ENCODE measurements at places on chromosomes 7 and 10.

DNA sequence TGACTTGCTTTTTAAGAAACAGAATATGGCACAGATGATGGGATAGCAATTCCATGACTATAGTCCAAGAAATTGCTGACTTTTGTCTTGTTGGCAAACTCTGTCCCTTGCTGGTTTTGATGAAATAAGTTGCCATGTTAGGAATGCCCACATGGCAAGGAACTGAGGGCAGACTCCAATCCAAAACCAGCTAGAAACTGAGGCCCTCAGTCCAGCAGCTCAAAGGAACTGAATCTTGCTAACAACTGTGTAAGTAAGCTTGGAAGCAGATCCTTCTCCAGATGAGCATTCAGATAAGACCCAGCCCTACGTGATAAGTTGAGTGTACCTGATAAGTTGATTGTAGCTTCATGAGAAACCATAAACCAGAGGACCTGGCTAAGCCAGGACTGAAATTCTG lies 64.3 kb upstream of the BMPER start:
- DNase-seq: no peak

GRCh38 chr7:82091126-82091684 lies 321.4 kb upstream of the HGF start:
- DNase-seq: no peak

- DNase-seq: no peak
These were observed 205.6 kb downstream of the AUTS2 start for GRCh38 chr7:69803699-69804516.

GRCh38 chr7:110224643-110225042 lies 866.3 kb upstream of the LRRN3 start:
- no peak for DNase-seq

DNA sequence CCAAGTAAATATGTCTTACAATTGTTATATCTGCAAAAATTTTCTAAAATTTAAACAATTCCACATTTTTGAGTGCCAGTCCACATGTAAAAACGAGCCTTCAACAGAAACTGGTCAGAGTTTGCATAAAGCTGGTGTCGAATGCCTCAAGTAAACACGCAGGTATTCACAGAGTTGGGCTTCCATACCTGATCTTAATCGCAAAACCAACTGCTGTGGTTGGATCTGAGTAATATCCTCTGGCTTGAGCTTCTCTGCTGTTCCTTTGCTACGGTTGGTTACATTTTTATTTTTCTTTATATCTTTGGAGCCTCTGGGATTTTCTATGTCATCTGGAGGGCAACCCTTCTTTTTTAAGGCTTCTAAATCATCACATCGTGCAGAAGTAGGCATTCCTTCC lies 28.4 kb downstream of the ITGB1 start:
- DNase-seq: no peak

- no peak for DNase-seq
These were observed 177.4 kb upstream of the PRR15 start for GRCh38 chr7:29386196-29386765.

GRCh38 chr7:96562458-96562857 lies 147.2 kb downstream of the SEM1 start:
- no peak for DNase-seq

DNA sequence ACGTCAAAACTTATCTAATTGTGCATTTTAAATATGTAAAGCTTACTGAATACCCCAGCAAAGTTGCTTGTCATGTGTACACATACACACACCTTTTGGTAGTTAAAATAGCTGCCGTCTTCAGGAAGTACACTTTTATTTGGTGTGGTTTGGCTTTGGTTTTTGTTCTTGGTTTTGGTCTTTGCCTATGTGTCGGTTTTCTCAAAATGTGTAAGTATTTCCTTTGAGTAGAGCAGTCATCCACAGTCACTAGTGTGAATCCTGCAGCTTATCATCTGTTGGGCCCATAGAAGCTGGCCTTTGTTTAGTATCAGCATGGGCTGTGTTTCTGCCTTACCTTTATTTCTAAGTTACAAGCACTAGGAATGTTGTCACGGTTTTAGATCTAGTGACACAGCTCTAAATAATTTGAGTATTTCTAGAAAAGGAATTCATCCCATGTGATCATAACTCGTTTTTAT lies 35.3 kb downstream of the NET1 start:
- no peak for DNase-seq

GRCh38 chr10:4215963-4216575 lies 431.1 kb upstream of the KLF6 start:
- no peak for DNase-seq

GRCh38 chr7:80145780-80146422 lies 11.3 kb downstream of the GNAI1 start:
- no peak for DNase-seq

DNA sequence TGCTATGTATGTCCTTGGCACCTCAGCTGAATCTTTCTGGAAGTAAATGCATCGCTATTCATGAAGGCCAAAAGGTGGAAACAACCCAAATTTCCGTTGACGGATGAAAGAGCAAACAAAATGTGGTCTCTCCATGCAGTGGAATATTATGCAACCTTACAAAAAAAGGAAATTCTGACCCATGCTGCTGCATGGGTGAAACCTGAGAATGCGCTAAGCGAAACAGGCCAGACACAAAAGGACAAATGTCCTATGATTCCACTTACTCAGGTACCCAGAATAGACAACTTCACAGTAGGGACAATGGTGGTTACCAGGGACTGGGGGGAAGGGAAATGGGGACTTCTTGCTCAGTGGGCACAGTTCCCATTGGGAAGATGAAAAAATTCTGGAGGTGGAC lies 158.8 kb downstream of the CAMK1D start:
- no peak for DNase-seq

DNA sequence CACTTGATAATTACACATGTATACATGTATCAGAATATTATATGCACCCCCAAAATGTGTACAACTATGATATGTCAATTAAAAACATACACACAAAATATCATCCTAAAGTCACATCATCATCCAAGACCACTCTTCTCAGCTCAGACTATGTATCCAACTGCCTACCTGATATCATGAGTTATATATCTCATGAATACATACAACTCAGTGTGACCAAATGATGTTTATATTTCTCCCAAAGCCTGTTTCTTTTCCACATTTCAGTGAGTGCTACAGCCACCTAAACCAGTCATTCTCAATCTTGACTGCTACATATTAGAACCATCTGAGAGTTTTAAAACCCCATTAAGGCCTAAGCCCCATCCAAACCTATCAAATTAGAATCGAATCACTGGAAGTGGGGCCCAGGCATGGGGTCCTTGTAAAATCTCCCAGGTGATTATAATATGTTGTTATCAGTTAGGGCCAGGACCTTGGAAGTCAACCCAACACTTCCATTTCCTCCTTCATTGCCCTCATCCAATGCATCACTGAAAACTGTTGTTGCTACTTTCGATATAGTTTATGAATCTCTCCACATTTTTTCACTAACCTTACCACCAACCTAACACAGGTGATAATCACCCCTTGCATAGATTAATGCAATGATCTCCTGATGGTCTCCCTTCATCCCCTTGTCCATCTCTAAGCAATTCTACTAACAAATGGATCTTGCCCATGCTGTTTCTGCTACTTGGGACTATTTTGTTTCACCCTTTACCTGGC lies 53.8 kb upstream of the ITGB8 start:
- no peak for DNase-seq

- no peak for DNase-seq
These were observed 314.8 kb downstream of the DNAJB6 start for GRCh38 chr7:157651366-157652160.

DNA sequence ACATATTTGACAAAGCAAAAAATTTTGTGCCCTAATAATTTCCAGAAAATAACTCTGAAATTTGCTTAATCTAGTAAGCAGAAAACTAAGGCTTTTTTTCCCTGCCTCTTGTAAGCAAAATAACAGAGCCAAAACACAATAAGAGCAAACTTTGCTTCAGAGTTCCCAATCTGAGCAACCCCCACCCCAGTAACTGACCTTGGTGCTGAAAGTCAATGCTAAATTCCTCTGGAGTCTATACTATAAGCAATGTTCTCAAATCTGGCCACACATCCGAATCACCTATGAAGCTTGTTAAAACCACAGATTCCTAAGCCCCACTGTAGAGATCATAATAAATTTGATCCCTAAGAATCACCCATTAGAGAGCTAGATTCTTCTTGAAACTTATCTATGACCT lies 150.5 kb downstream of the ELAPOR2 start:
- DNase-seq: no peak

DNA sequence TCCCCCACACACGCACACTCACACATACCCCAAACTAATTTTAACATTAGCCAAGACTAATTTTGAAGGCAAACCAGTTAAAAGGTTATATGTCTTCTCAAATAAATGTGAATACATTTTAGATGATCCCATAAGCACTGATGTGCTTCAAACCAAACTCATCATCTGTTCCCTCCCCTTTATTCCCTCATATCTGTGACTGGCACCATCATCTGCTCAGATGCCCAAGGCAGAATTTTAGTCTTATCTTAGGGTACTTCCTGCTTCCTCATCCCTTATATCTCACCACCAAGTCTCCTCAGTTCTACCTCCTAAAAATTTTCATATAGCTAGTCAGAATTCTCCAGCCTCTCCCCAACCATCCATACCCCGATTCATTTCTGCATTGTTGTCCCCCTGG lies 80.4 kb downstream of the UPF2 start:
- DNase-seq: no peak

DNA sequence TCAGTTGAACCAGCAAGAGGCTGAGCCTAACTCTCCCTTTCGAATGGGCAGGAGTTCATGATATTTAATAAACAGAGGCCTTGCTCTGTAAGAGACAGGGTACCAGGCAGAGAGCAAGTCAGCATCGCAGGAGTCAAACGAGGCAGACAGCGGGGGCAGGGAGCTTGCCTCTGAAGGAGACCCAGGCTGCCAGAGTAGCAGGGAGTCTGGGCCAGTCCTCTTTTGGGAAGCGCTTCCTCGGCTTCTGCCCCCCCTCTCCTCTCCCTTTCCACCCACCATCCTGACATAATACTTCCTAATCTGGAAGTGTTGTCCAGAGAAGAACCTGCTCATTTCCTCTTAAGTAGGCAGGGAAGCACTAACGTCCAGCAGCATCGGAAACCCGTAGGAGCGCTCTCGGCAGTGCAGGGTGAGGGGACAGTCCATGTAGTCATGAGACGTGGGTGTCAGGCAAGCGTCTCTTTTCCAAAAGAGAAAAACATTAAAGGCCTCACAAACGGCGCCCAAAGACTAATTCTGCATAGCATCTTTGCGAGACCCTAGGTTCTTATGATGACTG lies 171.1 kb downstream of the EGFR start:
- DNase-seq: no peak

GRCh38 chr10:48976196-48976595 lies 36.6 kb upstream of the LRRC18 start:
- DNase-seq: no peak

DNA sequence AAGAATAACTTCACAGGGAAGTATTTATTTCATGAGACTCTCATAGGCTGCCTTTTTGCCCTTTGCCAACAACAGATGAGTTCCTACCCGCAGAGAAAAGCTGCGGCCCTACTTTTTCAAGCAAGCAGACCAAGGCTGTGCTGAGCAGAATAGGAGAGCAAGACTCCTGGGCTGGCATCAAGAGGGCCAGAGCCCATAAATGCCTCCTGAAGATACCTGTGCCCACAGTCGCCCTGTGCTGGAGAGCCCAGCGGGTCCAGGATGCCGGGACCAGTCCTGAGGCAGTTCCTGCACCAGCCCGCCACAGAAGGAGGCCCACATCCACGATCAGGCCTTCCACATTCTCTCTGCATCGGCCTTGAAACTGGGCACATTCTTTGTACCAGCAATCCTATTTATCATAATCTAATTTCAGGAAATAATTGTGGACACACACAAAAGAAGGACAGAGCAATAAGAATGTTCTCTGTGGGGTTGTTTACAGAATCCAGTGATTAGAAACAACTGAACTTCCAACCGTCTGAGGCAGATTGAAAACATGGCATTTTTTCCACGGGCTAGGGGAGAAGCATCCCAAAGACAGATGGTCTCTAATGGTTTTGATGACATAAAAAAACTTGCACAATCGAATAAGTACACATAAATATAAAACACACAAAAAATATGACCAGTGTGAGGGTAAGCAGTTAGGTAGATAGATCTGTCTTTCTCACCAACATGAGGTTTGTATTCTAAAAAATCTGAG lies 95.6 kb downstream of the CPXM2 start:
- no peak for DNase-seq

- no peak for DNase-seq
These were observed 108.1 kb upstream of the CARD11 start for GRCh38 chr7:3151784-3152183.

DNA sequence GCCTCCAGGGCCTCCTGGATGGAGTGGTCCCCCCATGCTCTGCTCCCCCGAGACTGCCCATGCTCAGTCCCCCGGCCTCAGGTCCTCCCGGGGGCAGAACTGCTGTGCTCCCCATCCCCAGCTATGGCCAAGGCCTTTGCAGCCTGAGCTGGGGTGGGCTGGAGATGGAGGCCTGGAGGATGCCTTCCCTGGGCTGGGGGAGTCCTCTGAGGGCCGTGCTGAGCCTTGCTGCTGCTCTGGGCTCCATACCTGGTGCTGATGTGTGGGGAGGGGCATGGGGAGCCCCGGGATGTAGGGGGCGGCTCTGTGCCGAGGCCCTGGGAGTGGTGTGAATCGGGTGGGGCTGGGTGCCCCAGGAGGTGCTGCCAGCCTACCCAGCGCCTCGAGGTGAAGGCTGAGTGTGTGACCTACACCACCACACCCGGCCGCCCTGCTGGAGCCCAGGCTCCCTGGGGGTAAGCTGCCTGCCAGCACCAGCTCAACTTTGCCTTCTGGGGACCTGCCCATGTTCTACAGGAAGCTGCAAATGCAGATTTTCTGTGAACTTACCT lies 109.5 kb downstream of the UNCX start:
- DNase-seq: no peak

DNA sequence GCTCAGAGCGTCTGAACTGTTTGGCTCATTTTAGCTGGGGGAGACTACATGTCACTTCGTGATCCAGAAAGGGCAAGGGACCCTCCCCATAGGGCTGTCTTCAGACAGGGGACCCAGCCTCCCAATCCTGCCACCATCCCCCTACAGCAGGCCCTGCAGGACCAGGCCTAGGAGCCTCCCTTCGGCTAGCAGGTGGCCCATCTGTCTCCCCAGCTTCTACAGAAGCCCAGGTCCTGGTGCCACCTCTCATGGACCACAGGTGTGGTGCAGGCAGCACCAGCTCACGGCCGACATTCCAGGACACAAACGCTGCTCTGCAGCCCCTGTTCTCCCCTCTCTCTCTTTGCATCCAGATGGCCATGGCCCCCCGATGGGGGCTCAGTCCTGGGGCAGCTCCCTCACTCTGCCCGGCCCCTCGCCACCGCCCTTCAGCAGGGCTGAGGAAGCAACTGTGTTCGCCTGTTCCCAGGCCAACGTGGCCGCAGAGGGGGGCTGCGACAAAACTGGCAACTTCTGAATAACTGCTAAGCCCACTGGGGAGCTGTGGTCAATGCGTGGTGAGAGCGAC lies 10.3 kb downstream of the TECPR1 start:
- DNase-seq: no peak

DNA sequence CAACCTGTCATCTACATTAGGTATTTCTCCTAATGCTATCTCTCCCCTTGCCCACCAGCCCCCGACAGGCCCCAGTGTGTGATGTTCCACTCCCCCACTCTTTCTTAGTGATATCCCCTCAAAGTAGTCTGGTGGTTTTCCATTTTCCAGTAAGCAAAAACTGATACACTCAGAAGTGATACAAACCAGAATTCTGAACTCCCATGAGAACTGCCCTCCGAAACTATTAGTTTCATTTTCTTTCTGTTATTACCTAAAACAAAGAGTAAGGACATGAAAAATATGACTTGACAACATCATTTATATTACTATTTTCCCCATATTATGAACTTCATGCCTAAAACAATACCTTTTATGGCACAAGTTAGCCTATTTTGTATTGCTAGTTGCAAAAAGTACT lies 175.0 kb downstream of the OTUD1 start:
- no peak for DNase-seq

All from esophagus squamous epithelium (tissue), 5 donors.